Neuronal stem cell (in vitro differentiated cells): ENCODE measurements at places on chromosomes 3 and 15.

- DNase-seq: no peak
Observed at GRCh38 chr3:53230041-53230621, 25.7 kb downstream of the TKT start.

DNA sequence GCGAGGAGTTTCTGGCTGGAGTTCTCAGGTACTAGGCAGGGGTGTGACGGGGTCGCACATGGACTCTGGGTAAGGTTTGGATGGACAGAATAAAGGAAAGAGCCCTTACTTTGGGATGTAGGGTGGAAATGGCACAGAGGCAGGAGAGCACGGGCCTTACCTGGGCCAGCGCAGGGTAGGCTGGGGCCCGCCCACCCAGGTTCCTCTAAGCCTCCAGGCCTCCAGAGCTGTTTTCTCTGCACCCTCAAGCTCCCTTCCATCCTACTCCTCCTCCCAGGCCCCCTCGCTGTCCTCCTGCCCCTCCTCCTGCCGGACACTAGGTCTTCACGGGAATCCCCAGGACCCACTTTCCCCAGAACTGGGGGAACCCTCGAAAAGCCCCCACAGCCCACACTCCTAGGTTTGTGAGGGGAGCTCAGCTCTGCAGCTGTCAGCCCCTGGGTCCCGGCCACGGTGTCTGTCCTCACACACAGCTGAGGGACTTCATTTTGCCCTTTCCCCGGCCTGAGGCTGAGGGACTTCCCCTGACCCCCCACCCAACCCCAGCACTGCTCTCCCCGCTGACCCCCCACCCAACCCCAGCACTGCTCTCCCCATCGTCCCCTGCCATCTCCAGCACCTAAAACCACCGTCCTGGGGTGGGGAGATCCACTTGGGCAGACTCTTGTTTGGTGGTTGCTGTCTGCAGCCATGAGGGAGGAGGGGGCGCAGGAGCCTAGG lies 53.0 kb upstream of the PCSK6 start:
- DNase-seq: no peak

DNA sequence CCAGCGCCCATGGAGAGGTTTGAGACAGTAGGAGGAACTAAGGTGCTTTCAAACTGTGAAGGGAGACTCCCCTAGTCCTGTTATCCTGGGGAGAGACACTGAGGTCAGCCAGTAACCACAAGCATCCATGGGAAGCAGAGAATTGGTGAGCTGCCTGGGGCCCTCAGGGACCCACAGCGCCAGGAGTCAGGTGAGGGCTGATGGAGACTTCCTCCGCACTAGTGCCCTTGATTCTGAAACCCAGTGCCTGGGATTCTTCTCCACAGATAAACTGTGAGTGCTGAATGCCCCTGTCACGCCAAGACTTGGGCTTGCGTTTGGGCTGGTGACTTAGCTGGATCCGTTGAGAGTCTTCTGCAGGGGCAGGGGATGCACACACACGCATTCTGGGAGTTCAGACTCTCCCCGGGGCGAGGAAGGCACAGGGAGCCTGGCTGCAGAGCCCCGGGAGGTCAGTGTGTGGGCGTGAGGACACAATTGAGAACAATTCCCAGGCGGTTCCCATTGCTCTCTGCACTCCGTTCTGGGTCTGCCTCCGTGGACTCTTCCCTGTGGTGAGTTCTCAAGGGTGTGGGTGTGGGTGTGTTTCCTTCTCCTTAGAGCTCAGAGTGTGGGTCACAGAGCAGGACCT lies 37.9 kb upstream of the SLCO2A1 start:
- no peak for DNase-seq

DNA sequence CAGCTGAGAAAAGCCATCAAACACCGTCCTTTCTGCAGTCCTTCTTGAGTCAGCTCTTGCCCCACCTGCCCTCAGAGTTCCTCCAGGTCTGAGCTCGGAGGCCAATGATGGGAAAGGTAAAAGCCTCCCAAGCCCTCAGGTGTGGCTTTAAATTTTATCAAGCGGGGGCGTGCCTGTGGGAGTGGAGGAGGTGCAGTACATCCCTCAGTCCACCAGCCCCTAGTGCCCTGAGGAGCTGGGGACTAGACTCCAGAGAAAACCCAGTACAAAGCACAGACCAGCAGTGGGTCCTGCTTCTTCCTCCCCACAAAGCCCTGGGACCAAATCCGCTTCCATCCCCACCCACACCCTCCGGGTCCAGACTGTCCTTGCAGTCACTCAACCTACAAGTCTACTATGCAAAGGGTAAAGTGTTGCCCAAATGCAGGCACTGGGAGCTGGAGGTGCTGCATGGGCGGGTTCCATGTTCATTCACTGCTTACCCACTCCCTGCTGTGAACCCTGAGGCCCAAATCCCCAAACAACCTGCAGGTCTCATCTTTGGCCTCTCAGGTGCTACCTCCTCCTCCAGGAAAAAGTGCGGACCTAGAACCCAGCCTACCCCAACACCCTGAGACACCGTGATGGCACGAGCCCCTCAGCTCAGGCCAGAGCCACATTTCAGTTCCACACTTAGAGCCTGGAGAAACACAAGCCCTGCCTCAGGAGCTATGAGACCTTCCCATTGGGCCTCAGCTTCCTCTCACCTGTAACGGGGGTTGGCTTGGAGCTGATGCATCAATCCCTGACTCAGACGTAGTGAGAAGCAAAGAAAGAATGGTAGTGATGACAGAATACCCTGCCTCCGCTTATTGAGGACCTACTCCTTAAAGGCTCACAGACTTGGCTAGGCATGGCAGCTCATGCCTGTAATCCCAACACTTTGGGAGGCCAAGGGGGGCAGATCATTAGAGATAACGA lies 2.4 kb downstream of the PFKFB4 start:
- no peak for DNase-seq

- no peak for DNase-seq
Observed at GRCh38 chr3:147370349-147370748, 36.0 kb downstream of the ZIC4 start.

DNA sequence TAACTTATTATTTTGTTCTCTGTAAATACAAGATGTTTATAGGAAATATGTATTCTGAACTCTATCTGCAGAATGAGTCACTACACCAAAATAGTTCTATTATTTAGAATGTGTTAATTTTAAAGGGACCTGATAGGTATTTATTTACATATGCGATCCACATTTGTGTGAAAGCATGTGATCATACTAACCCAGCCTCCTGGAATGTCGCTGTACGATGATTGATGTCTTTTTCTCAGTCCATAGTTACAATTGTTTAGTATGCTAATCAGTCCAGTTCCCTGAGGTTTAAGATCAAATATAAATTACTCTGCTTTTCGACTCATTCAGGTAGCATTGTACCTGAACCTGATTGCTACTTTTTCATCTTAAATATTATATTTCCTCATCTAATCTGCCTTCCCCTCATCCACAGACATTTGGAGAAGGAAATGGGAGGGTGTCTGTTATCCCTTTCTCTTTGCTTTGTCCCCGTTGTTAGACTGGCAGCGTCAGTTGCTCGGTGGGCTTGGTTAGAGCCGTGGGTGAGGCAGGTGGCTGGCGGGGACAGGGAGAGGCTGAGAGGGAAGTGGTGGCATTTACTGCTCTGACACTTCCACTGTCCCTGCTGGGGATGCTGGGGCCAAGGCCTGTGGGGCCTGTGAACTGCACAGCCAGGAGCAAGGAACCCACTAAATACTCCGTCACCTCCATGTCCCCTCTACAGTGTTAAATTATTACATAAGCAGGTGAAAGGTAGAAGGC lies 27.8 kb upstream of the NR2E3 start:
- no peak for DNase-seq

GRCh38 chr15:66211670-66212562 lies 41.6 kb downstream of the MEGF11 start:
- no peak for DNase-seq
